T1000 (cell line): ENCODE measurements at places on chromosomes 12 and 14.
A peak's percentile ranks its signal among the peaks of the same experiment; 100 is the strongest.

DNA sequence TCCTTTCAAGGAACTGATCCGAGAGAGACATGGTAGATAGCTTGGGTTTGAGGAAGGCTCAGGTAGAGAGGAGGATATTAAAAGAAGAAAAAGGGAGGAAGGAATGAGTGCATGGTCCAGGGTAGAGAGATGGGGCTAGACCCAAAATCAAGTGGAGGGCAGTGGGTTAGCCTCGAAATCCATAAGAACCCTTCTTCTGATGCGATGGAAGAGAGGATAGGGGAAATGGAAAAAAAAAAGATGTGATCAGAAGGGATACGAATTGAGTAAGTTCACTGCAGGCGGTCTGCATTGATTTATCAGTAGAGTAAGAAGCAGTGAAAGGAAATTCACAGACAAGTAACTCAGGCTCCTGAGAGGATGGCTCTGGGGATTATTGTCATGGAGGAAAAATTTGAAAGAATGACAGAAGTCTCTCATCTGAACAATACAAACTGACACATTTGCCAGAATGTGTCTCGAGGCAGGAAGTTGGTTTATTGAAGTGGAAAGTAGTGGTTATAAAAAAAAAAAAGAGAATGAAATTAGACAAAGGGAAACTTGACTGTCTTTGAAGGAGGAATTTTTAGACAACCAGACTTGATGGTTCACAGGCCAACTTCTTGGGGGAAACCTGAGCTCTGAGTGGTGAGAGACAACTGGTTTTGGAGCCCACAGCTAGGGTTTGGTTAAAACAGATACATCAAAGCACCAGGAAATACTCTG is 10.2 kb downstream of the PPFIBP1 start:
- no peak for DNase-seq

DNA sequence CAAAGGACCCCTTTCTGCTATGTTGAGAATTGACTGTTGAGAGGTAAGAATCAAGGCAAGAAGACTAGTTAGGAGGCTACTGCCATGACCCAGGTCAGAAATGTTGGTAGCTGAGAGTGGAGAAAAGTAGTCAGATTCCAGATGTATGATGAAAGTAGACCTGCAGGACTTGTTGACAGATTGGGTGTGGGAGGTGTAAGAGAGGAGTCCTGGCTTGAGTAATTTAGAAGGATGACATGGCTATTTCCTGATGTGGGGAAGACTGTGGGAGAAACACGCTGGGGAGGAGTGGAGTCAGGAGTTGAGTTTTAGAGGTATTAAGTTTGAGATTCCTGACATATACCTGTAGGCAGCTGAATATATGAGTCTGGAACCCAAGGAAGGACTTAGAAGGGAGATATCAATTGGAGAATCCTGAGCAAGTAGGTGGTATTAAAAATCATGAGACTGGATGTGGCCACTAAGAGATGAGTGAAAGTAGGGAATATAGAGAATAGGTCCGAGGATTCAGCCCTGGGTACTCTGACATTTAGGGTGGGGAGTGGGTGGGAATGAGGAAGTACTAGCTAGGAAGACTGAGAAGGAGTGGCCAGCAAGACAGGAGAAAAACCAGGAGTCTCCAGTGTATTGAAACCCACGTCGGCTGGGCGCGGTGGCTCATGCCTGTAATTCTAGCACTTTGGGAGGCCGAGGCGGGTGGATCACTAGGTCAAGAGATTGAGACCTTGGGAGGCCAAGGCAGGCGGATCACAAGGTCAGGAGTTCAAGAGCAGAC is 12.6 kb upstream of the DDX47 start:
- no peak for DNase-seq

GRCh38 chr12:55065535-55065934 is 45.8 kb downstream of the NEUROD4 start:
- DNase-seq, result no peak

DNA sequence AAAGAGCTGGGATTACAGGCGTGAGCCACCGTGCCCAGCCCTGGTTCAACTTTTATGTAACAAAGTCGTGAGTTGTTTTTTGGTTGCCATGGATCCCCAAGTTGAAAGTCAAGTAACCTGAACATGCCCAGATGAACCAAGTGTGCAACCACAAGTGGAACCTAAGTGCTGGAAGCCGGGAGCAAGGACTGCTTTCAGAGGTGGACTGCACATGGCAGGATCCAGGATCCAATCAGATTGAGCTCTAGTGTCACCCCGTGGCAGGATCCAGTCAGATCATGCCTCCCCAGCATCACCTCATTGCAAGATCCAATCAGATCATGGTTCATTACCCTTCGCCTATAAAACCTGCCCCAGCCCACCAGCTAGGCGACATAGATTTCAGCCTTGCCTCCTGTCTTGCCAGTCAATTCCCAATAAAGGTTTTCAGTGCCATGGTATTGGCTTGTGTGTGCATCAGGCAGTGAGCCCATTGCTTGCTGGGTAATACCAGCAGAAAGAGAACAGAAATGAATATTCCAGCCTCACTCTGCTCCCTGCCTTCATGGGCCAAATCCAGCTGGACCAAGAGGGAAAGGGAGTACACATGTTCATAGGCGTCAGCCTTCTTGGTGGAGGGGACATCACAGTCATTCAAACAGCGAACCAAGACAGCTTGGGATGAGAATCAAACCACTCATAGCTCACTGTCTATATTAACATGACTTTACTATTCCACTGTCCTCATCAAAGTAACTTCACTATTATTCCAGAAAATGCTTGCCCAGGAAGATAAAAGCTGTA is 43.6 kb upstream of the VASH1 start:
- no peak for DNase-seq

- no peak for DNase-seq
These were observed 189.4 kb downstream of the NUAK1 start for GRCh38 chr12:105949391-105949790.

- DNase-seq, result no peak
These were observed 46.7 kb downstream of the PDE3A start for GRCh38 chr12:20415028-20415427.

DNA sequence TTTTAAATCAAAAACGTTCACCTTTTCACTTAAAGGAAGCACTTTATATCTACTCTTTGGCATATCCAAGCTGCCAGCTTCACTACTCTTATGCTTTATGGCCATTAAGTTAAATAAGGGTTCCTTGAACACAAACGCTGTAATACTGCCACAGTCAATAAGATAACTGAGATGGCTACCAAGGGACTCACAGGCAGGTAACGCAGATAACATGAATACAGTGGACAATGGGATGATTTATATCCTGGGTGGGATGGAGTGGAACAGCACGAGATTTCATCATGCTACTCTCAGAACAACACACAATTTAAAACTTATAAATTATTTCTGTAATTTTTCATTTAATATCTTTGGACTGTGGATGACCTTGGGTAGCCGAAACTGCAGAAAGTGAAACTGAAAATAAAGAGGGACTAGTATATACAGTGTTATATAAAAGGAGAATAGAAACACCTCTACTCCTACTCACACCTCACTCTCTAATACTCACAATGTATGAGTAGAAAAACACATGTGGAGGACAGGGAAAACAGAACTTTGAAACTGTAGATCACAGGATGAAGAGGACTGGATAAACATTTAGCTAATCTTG is 367.3 kb downstream of the C12orf50 start:
- no peak for DNase-seq

- peak; percentile 16 for DNase-seq
These were observed 150.2 kb upstream of the CLEC14A start for GRCh38 chr14:38405851-38406635.

- DNase-seq, result no peak
These were observed 53.8 kb downstream of the FZD10 start for GRCh38 chr12:130216031-130216430.

DNA sequence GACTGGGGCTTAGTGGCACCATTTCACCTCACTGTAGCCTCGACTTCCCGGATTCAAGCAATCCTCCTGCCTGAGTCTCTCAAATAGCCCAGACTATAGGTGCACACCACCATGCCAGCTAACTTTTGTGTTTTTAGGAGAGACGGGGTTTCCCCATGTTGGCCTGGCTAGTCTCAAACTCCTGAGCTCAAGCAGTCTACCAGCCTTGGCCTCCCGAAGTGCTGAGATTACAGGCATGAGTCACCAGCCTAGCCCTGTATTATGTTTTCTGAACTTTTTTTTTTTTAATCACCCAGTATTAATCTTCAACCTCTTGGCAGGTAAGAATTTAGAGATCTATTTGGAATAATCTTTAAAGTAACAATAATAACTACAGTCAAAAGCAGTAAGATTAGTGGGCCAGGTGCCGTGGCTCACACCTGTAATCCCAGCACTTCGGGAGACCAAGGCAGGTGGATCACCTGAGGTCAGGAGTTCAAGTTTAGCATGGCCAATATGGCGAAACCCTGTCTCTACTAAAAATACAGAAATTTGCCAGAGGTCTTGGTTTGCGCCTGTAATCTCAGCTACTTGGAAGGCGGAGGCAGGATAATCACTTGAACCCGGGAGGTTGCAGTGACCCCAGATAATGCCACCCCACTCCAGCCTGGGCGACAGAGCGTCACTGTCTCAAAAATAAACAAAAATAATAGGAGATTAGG is 8.6 kb downstream of the NANOG start:
- no peak for DNase-seq

- DNase-seq, result no peak
These were observed 156.8 kb upstream of the TMEM260 start for GRCh38 chr14:56422703-56423213.

DNA sequence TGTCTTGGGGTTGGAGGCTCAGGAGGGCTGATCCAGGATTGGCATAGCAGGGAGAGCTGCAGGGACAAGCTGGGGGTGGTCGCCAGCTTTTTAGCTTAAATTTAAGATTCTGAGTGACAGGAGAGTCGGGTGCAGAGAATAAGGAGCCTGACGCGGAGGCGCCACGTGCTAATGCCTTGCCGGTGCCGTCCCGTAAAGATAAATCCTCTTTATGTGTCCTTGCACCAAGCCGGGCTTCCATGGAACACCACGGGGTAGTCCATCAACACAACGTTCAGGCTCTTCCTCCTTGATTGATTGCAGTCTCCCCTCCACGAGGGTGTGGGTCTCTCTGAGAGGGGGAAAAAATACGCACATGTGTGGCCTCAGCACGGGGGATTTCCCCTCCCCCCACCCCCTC is 3.9 kb downstream of the DLK1 start:
- no peak for DNase-seq

GRCh38 chr12:65959452-65959851 is 135.2 kb downstream of the HMGA2 start:
- no peak for DNase-seq

- DNase-seq, result no peak
These were observed 188.1 kb downstream of the ANO4 start for GRCh38 chr12:100982511-100983183.

GRCh38 chr12:11855983-11856374 is 206.5 kb downstream of the ETV6 start:
- DNase-seq, result no peak

GRCh38 chr12:51009056-51009440 is 17.1 kb downstream of the SLC11A2 start:
- no peak for DNase-seq

- DNase-seq, result no peak
These were observed 42.3 kb upstream of the FRMD6 start for GRCh38 chr14:51609251-51609954.

DNA sequence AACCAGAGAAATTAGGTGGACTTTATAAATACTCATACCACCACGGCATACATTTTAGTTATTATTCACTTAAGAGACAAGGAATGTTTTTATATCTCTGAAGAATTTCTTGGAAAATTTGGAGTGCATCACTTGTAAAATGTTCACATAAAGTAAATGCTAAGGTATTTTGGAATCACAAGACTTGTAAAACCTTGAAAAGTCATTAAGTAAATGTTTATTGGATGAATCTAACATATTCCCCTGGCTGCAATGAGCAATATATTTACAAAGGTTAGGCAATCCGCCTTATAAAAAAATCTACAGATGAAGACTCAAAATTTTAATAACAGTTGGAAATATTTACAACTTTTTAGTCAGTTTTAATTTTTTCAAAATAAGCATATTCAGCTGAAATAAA is 287.4 kb upstream of the ALG10 start:
- no peak for DNase-seq

DNA sequence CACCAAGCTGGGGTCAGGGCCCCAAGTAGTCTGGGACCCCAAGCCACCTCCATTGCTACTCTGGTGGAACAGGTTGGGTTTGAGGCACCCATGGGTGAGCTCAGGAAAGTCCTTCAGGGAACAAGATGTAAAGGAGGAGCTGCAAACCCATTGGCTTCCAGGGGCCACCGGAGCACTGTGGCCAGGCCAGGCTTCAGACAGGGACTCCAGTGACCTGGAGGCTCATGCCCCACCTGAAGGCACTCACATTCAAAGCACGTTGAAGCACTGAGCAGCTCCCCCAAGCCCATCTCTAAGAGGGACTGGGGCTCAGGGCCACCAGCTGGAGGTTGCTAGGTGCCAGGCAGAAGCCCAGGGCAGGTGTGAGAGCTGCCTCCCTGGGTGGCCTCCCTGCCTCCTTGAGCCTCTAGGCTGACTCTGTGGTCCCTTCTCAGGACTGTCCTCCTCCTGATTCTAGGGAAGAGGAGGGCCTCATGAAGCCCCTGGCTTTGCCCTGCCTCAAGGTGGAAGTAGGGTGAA is 49.1 kb downstream of the FAM222A start:
- no peak for DNase-seq

GRCh38 chr12:129901254-129901653 is 2.6 kb downstream of the TMEM132D start:
- no peak for DNase-seq

DNA sequence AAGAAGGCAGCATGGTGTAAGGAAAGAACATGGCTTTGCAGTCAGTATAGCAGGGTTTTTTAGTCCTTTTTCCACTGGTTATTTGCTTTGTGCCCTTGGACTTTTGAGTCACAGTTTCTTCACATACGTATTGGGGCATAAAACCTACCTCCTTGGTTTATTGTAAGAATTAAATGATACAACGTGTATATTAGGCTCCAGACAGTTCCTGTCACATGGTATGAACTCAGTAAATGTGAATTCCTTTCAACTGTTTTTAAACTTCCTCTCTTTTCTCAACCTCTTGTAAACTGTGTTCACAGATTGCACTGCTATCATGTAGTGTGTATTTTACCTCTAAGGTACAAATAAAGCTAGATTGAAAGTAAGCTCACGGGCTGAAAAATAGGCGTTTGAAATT is 29.5 kb downstream of the MSRB3 start:
- DNase-seq, result no peak

DNA sequence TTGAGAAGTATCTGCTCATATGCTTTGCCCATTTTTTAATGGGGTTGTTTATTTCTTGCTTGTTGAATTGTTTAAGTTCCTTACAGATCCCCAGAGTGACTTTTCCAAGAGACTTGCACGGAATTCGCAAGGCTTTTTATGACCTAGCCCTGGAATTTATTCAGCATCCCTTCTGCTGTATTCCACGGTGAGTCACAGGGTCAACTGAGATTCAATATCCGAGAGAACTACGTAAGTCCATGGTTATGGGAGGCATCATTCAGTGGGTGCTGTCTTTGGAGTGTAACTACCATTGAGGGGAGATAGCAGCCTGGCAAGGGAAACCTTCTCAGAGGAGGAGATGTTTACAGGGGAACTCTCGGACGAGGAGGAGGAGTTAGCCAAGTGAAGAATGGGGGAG is 20.9 kb upstream of the GPRC5A start:
- DNase-seq, result peak; percentile 67

- DNase-seq, result no peak
These were observed 3.2 kb upstream of the EGLN3 start for GRCh38 chr14:33954016-33954598.

- peak; percentile 76 for DNase-seq
These were observed 13.7 kb downstream of the COA8 start for GRCh38 chr14:103576371-103577024.
